ENCODE measurements at places on chromosomes 6 and 20.
A peak's percentile ranks its signal among the peaks of the same experiment; 100 is the strongest.

DNA sequence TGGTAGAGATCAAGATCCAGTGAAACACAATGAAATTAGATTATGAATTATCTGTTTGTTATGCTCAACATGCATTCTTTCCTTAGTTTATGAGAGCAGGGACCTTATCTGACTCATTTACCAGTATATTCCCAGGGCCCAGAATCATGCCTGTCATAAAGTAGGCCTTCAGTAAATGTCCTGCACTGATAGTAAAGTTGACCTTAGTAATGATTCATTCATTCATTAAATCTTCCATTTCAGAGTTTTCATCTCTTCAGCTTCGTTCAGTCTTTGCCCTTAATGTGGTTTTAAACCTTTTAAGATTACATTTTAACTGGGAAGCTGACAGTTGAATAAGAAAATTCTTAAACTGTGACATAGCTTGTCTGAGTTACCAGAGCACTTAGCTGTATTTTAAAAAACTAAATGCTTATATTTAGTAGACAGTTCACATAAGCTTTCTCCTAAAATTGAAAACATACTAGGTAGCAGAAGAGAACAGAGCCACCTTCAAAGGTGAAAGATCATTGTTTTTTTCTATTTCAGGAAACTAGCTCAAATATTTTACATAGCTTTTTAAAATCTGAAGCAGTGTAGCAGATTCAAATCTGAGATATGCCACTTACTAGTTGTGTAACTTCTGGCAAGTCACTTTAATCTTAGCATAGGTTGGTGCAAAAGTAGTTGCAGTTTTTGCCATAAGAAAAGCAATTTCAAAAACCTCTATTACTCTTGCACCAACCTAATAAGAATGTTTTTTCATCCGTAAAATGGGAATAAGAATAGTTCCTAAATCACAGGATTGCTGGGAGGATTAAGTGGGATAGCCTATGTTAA is 41.4 kb downstream of the MCM8 start:
- peak; percentile 52 for DNase-seq

GRCh38 chr6:152720974-152721373 is 23.3 kb downstream of the MYCT1 start:
- peak; percentile 6 for DNase-seq

GRCh38 chr6:11023032-11023431 is 21.1 kb downstream of the ELOVL2 start:
- DNase-seq = no peak

- no peak for DNase-seq
These were observed 491 bp upstream of the ITCH start for GRCh38 chr20:34362502-34363061.

GRCh38 chr6:118865100-118865391 is 28.9 kb upstream of the ASF1A start:
- no peak for DNase-seq

- DNase-seq = no peak
These were observed 72.4 kb downstream of the TULP4 start for GRCh38 chr6:158384671-158385110.

GRCh38 chr6:80769106-80769505 is 662.6 kb downstream of the BCKDHB start:
- DNase-seq = peak; percentile 87

- no peak for DNase-seq
These were observed 30.1 kb upstream of the SCAF8 start for GRCh38 chr6:154703124-154703523.

DNA sequence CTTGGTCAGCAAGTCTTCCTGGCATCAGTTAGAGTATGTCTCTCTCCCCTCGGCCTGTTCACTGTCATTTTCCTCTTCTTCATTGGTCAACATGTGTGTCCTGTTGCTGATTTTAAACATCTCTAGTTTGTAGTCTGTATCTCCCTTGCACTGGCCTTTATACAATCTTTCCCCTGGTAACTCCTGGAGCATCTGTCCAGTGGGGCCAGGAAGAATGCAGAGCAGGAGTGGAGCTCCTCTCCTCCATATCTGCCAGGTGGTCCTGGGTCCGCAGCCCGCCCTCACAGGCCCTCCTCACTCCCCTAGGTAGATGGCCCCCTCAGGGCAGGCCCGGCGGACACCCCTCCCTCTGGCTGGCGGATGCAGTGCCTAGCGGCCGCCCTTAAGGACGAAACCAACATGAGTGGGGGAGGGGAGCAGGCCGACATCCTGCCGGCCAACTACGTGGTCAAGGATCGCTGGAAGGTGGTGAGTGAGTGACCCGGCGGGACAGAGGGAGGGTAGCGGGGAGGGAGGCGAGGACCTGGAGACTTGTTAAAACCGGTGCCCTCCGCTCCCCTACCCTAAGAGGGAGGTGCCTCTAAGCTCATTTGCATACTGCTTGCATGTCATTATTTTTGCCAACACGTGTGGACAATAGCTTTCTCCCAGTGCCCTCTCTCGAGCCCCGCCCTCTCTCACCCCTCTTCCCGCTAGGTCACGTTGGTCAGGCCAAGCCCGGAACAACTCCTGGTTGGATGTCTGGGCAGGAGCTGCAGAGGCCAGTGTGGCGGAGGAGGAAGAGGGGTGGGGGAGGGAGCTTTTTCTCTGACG is 3.2 kb downstream of the TTBK1 start:
- DNase-seq = no peak

DNA sequence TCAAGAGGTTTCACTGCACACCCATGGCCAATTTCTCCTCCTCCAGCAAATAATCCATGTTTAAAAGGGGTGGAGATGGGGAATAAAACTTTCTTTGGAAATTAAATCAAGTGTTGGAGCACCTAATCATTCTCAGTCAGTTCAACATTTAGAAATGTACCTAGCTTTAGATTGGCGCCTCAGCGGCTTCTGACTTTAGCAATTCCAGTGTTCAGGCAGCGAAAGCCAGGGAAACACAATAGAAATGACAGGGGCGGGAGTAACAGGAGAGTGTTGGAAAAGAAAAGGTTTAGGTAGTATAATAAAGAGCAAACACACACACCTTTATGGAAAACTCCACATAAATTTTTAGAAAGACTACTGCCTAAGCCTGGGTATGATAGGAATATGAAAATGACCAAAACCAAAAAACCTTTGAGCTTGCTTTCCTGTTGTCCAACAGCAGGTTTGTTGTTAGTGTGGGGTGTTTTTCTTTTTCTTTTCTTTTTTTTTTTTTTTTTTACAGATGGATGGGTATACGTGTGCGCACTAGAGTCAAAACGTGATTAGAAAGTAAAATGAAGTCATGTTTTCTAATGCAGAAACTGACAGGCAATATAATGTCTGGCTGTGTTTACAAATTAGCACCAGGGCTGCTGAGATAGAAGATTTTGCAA is 7.7 kb downstream of the TFAP2A start:
- no peak for DNase-seq

DNA sequence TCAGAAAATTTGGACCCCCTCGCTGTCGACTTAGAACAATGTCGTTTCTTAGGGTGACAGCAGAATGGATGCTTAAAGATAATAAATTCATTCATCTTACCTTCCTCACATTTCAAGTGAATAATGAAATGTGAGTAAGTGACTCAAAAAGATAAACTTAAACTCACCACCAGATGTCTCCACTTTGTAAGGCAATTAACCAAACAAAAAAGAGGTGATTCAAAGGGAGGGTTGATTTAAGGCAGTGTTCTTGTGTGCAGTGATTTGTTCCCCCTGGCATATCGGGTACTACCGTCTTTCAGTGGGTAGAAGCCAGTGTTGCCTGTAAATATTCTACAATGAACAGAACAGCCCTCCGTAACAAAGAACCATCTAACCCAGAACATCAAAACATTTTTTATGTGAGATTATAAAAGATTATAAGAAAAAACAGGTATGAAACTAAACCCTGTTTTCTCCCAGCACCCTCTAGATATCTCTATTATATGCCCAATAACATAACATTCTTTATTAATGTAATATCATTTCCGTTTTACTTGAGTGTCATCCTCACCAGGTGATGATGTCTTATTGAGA is 589.7 kb downstream of the CBLN4 start:
- DNase-seq = peak; percentile 11

- no peak for DNase-seq
These were observed 21.1 kb upstream of the HLA-DRB1 start for GRCh38 chr6:32610682-32611296.

- no peak for DNase-seq
These were observed 21.9 kb downstream of the RIMS1 start for GRCh38 chr6:71908162-71908765.

DNA sequence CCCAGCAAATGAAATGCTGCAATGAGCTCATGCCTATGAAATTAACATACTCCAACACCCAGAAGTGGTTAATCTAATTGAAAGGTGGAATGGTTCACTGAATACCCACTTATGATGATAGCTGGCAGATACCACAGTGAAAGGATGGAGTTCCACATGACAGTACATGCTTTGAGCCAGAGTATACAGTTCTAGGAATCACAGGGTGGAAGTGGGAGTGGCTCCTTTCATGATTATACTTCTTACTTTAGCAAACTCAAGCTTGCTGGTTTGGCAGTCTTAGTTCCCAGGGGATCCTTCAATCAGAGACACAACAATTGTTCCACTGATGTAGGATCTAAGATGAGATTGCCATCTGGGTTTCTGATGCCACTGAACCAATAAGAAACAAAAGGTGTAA is 21.5 kb downstream of the CD164 start:
- no peak for DNase-seq

DNA sequence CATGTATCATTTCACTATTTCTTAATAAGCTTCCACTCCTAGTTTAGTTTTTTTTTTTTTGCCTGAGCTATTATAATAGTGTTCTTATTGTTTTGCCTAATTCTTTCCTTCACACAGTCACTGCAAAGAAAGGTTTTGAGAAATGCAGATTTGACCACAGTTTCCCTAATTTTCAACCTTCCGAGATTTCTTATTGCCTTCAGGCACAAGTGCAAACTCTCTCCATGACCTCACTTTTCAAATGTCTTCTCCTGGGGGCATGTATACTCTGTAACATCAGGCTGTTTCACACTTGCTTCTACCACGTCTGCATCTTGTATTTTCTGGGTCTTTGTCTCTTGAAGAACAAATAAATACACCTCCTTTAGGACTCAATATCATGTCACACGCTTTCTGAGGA is 339.0 kb upstream of the CITED2 start:
- no peak for DNase-seq

DNA sequence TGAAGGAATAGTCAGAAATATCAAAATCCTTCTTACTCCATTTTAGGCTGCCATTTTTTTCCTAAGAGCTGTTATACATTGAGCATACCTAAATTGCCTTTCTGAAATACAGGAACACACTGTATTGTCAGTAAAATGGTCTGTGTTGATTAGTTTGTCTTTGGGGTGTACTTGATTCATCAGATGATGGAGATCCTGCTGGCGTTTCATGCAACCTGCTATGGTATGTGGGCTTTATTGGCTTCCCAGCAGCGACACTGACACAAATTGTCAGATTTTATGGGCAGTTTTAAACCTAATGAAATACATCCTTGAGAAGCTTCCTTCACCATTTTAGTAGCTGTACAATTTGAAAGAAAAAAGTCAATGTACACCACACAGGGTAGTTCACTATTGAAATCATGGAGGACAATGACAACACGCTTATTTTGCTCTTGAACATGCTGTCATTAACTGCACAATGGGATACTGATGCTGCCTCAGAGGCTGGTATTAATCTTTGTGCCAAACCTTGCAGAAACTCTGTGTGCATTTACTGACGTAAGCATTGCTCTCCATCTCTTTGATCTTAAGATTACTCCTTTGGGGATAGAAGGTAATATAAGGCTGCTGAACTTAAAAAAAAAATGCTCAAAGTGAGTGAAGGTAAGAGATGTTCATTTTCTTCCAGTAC is 124.9 kb downstream of the LAMA2 start:
- DNase-seq = no peak

- no peak for DNase-seq
These were observed 4.3 kb downstream of the HMGN3 start for GRCh38 chr6:79230149-79230548.

- no peak for DNase-seq
These were observed 698.0 kb upstream of the POU3F2 start for GRCh38 chr6:98136333-98136732.

- DNase-seq = no peak
These were observed 67.2 kb downstream of the PTPN1 start for GRCh38 chr20:50577175-50578018.

DNA sequence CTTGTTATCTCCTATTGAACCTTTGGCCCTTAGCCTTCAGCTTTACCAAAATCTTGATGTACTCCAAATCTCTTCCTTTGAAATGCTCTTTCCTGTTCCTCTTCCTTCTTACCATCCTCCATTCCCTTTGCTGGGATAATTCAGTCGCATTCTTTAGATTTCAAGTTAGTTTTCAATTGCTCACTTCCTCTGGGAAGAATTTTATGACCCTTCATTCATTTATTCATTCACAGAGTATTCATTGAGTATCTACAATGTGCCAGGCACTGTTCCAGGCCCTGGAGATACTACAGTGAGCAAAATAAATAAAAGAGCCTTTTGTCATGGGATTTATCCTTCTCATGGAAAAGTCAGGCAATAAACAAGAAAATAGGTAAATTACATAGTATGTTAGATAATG is 548.2 kb upstream of the FLRT3 start:
- DNase-seq = no peak

DNA sequence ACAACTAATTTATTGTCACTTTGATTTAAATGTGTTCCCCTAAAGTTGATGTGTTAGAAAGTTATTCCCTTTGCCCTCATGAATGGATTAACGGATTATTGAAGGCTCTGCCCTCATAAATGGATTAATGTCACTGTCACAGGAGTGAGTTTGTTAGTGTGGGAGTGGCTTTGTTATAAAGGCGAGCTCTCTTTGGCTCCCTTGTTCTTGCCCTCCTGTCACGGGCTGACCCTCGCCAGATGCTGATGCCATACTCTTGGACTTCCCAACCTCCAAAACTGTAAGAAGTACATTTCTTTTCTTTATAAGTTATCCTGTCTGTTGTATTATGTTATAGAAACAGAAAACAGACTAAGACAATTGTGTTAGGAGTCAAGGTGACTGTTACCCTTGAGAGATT is 22.7 kb upstream of the POPDC3 start:
- no peak for DNase-seq

DNA sequence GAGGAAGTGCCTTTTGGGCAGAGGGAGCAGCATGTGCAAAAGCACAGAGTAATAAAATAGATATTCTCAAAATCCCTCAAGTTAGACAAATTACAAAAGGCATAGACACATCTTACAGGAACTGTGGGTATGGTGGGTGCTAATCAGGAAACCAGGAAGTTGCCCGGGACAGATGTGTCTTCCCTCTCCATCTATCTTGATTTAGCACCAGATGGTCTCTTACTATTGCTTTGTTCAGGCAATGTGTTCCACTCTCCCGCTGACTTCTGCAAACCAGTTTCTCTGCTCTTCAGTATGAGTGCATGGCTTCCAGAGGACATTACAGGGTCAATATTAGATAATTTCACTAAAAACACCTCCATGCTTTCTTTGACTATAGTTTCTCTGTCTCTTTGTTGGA is 13.2 kb downstream of the CITED2 start:
- DNase-seq = no peak

GRCh38 chr6:30470968-30471367 is 18.3 kb upstream of the HLA-E start:
- peak; percentile 41 for DNase-seq

- DNase-seq = no peak
These were observed 696.2 kb upstream of the MARCKS start for GRCh38 chr6:113161018-113161315.

All from choroid plexus epithelial cell (primary cell).